ENCODE measurements at places on chromosomes 4 and X.

DNA sequence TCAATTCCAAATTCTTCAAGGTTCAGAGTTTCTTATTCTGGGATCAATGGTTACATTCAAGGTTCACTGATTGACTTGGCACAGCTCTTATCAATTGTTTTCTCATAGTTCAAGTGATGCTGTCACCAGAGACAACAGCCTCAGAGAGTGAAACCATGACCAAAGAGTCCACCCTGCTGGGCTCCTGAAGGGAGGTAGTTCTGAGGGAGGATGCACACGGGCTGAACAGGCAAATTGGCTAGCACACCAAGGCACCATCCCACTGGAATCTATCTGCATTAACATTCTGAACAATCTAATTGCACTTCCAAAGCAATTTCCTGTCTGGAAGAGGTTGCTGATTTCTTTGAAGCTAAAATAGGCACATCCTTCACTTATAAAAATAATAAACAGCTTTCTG lies 16.6 kb upstream of the GAB1 start:
- DNase-seq: no peak

- DNase-seq: no peak
Measured at GRCh38 chrX:129534816-129535578, 5.1 kb upstream of the OCRL start.

- DNase-seq: no peak
Measured at GRCh38 chr4:39713691-39714090, 15.8 kb downstream of the UBE2K start.

- DNase-seq: peak; percentile 64
Measured at GRCh38 chr4:77921701-77922100, 59.1 kb downstream of the MRPL1 start.

GRCh38 chr4:157005193-157005592 lies 33.6 kb upstream of the PDGFC start:
- no peak for DNase-seq

DNA sequence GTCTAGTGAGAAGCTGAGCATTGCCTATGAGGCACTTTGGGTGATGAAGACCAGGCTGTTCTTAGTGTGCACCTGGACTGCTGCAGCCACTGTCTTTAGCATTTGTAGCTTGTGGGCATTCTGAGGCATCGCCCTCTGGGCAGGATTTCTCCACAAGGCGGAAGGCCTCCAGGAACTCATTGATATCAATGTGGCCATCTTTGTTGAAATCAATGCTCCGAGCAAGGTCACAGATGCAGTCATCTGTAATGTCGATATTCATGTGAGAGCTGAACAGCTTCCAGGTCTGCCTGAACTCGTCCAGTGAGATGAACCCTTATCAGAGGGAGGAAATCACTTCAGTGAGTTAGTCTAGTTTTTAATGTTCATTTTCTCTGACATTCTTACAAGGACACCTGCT lies 41.6 kb downstream of the PPEF2 start:
- no peak for DNase-seq

DNA sequence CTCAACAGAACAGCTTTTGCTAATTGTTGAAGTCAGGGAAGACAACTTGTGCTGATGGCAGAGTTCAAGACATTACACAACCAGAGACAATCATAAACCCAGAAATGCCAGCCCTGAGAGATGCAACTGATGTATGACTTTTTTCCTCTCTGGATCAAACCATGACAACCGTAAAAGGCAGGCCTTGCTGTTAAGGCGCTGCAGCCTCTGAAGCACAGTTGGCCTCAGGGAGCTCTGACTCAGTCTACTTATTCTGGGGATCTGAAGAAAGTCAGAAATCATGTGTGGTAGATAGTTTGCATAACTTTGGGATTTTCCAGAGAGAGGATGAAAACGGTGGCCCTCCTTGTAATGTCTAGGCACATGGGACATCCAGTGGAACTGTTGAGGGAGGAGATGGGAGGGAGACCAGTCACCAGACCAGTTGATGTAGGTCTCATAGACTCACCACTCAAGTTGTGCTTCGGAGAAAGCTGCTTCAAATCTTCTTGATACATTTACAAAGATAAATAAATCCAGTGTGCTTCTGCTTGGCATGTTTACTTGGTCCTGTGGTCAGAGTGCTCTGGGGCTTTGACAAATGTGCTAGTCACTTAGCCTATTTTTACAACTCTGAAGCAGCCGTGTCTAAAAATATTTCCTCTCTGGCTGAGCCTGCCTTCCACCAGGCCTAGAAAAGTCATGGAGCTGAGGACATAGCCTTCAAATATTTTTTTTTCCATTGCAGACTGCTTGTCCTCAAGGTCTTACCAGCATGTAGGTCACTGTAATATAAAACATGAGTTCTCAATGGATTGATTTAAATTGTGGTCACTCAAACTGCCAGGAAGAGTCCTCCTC lies 7.5 kb downstream of the HADH start:
- DNase-seq: peak; percentile 45

DNA sequence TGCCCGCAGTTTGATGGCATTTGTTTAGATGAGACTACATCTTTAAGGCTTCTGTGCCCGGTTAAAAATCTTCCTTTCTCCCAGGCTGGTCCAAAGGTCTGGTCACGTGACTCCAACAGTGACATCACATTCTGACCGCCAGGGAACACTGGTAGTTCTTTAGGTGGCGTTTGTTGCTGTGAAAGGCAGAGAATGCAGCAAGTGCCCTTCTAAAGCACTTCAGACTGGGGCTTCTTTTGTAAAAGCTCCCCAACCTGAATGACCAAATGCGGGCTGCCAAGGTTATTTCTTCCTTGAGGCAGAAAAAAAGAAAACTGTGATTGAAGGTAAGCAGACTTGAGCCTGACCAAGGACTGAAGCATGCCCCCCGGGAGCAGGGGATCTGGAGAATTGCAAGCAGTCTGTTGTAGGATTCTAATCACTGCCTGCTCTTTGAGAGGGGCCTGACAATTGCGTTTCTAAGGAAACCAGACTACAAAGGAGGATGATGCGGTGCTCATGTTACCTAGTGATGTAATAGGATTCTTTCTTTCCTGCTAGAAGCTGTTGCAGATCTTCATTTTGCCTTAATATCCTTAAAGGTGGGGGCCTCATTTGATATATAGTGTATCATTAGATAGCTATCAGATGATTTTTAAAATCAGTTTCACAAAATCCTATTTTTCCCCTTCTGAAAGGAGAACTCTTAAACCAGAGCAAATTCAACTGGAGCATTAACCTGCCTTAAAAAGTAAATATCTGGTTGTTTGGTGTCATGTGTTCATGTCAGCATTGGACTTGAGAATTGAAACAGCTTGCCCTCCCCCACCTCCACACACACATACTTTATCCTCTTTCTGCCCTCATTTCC lies 133.1 kb downstream of the AKAP4 start:
- peak; percentile 47 for DNase-seq

DNA sequence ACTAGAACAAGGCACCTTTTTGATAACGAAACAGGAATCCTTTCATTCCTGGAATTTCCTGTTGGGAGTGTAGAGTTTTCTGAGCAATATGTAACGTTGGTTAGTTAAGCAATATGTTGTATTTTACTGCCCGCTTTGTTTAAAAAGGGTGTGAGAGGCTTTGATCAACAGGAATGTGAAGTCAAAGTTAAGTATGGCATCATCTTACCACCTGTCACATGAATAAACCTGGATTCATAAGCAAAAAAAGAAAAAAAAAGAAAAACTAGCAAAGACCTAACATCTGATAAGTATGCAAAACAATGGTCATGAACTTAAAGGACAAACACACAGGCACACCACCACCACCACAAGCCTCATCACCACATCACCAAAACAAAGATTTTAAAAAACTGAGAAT lies 7.1 kb upstream of the CXCL5 start:
- peak; percentile 20 for DNase-seq

DNA sequence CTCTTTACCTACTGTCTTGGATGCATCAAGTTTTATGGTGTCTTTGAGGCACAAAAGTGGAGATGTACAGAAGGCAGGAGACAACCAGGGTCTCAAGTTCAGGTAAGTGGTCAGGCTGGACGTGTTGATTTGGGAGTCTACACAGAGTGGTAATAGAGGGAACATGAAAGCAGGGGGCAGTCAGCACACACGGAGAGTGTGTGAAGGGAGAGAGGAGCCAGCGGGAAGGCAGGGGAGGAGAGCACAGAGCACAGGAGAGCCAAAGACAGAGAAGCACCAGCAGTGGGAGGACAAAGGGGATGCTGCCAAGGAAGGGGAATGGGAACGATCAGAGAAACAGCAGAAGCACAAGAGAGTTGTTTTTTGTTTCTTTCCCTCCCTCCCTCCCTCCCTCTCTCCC lies 32.9 kb downstream of the TMEM150C start:
- DNase-seq: no peak

DNA sequence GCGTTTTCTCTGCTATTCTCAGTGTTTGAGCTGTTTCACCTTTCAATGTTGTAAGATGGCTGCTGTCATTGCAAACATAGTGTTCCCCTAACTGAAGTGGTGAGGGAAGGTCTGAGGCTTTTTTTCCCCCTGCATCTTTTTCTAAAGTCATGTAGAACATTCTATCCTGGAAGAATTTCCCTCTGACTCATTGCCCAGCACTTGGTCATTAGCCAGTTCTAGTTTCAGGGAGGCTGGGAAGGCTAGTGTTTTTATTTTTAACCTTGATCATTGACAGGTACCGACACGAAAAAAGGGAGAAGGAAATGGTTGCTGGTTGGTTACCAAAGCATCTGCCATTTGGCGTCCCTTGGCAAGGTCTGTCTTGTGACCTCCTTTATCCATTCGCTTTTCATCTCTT lies 6.6 kb downstream of the LANCL3 start:
- DNase-seq: peak; percentile 8

GRCh38 chr4:24763631-24764297 lies 31.6 kb upstream of the SOD3 start:
- DNase-seq: peak; percentile 27

- peak; percentile 28 for DNase-seq
Measured at GRCh38 chr4:23930750-23931488, 41.1 kb upstream of the PPARGC1A start.

- DNase-seq: no peak
Measured at GRCh38 chr4:78360466-78360865, 191.1 kb upstream of the ANXA3 start.

- DNase-seq: no peak
Measured at GRCh38 chr4:148735432-148736155, 293.4 kb upstream of the NR3C2 start.

DNA sequence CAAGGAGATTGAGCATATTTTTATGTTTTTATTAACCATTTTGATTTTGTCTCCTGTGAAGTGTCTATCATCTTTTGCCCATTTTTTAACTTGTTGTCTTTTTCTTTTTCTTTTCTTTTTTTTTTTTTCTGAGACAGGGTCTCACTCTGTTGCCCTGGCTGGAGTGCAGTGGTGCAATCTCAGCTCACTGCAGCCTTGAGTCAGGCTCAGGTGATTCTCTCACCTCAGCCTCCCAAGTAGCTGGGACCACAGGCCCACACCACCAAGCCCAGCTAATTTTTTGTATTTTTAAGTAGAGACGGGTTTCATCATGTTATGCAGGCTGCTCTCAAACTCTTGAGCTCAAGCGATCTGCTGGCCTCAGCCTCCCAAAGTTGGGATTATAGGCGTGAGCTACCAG lies 4.6 kb upstream of the ADD1 start:
- no peak for DNase-seq

DNA sequence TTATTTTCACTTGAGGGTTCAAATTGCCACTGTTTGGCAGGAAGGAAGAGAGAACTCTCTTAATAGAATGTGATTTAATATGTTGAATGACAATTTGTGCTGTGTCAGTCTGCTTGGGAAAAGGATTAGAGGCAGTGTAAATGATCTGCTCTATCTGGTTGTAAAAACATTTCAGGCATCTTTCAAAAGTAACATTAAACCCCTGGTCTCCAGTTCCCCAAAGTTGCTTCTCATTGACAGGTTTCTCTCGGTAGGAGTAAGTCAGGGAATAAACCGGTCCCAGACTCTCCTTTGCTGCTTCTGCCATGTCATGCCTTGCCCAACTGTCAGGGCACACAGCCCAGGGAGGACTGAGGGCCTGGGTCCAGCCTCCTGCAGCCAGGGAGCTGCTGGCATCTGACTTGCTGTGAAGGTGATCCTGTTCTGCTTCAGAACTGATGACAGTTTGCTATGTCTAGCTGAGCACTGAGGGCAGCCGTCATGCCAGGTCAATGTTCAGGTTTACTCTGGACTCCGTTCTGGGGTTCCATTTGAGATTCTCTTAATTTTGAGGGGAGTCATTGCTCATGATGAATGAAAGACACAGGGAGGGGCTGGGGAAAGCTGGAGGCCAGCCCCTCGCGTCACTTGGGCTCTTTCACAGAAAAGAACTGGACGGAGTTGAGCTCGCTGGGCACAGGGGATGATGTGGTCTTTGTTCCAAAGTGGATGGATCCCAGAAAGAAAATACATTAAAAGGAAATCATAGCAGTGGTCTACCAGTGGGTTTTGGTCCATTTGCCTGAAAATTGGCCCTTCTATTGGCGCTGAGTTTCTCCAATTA lies 312.4 kb downstream of the ARHGAP10 start:
- DNase-seq: no peak

DNA sequence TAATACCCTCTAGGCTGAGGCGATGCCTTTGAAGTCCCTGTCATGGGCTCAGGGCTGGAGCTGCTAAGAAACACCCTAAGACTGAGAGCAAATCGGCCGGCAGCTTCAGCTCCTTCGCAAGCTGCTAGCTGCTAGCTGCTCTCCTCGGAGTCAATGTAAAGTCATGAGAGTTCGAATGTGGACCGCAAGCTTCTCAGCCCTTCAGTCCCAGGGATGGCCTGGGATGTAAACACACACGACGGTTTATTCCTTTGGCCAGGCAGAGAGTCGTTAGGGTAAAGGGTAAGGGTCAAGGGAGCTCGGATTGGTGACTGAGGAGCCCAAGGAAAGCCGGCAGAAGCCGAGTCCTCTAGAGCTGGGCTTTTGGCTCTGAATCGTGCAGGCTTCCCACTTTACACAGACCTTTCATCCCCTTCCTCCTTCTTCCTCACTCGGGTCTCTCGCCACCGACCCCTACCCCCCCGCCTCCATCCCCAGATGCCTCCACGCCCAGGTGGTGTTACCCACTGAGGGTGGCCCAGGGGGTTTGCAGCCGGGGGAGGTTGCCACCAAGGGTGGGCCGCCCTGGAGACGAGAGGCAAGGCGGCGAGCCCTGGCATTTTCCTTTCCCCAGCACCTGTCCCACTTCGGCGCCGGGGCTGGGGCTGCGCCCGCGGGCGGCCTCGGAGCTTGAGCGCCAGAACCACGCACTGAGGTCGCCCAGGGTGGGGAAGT lies 3.1 kb upstream of the BCORL1 start:
- DNase-seq: no peak

GRCh38 chr4:95929448-95930064 lies 89.7 kb downstream of the PDHA2 start:
- DNase-seq: peak; percentile 6

GRCh38 chrX:10636851-10637250 lies 16.5 kb upstream of the MID1 start:
- no peak for DNase-seq

- DNase-seq: no peak
Measured at GRCh38 chr4:1238676-1239000, 10.3 kb downstream of the CTBP1 start.

DNA sequence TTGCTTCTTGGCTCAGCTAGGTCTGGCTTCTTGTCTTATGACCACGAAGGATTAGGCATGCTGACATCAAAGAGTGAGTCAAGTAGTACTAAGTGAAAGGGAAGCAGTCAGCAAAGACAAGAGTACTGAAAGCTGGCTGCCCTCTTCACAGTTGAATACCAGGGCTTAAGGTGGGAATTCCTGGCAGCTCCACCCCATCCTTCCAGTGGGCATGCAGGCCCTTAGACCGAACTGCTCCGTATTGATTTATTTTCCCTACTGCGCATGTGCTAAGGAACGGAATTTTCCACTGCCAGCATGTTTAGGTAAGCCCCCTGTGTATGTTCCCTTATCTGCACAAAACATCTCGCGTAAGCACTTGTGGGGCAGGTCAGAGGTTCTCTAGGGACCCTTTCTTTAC lies 2320.1 kb downstream of the ARAP2 start:
- DNase-seq: peak; percentile 87

- DNase-seq: peak; percentile 86
Measured at GRCh38 chrX:45715748-45716147, 515.1 kb upstream of the DIPK2B start.
